Activated T-cell treated with anti-CD3 and anti-CD28 coated beads for 48 hours (primary cell): ENCODE measurements at places on chromosomes 2 and 18.

- no peak for DNase-seq
These were observed 1313.9 kb upstream of the SLC39A10 start for GRCh38 chr2:194343167-194343566.

GRCh38 chr18:79947881-79948610 lies 3.4 kb downstream of the SLC66A2 start:
- no peak for DNase-seq

GRCh38 chr2:39516347-39517101 lies 79.4 kb upstream of the MAP4K3 start:
- DNase-seq, result no peak

GRCh38 chr18:75656035-75656434 lies 228.5 kb upstream of the SMIM21 start:
- no peak for DNase-seq

- no peak for DNase-seq
These were observed 65.6 kb downstream of the CYP26B1 start for GRCh38 chr2:72082021-72082601.

DNA sequence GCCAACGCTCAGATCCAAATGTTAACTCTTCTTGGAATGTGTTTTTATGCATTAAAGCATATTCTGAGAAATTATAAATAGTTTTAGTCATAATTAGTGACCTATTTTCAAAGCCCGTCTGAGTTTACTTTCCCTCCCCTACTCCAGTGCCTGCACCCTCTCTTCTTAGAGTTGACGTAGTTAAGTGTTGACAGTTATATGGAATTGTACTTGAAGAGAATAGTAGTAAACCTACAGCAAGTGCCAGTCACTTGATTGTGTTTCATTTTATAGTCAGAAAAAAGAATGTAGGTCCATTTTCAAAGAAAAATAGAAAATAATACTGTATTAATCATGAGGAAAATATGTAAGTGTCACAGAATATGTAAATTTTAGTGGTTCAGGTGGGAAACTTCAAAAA lies 41.2 kb downstream of the ZCCHC2 start:
- DNase-seq, result no peak

- no peak for DNase-seq
These were observed 872.6 kb downstream of the BCL11A start for GRCh38 chr2:59680863-59681262.

GRCh38 chr2:202016579-202017227 lies 17.0 kb upstream of the FZD7 start:
- no peak for DNase-seq

GRCh38 chr2:179911569-179911968 lies 50.2 kb upstream of the ZNF385B start:
- no peak for DNase-seq

DNA sequence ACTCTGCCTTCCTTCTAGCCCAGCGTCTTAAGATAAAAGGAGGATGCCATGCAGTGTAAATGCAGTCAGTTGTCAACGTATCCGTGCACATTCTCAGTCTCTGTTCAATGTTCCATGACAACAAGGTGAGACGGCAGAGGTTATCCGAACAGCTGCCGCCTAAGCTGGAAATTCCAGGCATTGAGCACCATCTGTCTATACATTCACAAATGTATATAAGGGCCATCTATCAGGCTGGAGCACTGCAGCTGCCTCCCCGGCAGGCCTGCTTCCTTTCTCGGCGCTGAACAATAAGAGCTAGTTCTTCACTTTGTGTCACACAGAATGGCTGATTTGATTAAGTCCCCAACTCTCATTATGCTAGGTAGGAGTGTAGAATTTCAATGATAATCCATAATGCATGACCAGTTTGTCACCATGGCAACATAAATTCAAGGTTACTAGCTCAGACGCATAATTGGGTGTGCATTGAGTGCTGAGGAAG lies 282.2 kb upstream of the SOX11 start:
- DNase-seq, result no peak

- no peak for DNase-seq
These were observed 5.4 kb downstream of the CWC22 start for GRCh38 chr2:180001726-180002125.

DNA sequence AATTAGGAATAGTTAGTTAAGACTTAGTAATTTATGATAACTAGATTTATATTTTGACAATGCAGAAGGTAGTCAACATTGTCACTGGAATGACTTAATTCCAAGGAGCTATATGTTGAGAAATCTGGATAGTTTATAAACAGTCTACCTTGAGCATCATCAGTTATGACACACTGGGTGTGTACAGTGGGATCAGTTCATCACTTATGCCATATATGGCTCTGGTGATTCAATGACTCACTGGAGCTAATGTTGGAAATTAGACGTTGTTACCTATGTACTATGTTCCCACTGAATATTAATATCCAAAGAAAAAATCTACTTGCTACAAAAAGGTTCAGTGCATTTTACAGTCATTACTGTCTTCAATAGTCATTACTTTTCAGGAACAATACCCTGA lies 34.0 kb upstream of the ITPRID2 start:
- no peak for DNase-seq

DNA sequence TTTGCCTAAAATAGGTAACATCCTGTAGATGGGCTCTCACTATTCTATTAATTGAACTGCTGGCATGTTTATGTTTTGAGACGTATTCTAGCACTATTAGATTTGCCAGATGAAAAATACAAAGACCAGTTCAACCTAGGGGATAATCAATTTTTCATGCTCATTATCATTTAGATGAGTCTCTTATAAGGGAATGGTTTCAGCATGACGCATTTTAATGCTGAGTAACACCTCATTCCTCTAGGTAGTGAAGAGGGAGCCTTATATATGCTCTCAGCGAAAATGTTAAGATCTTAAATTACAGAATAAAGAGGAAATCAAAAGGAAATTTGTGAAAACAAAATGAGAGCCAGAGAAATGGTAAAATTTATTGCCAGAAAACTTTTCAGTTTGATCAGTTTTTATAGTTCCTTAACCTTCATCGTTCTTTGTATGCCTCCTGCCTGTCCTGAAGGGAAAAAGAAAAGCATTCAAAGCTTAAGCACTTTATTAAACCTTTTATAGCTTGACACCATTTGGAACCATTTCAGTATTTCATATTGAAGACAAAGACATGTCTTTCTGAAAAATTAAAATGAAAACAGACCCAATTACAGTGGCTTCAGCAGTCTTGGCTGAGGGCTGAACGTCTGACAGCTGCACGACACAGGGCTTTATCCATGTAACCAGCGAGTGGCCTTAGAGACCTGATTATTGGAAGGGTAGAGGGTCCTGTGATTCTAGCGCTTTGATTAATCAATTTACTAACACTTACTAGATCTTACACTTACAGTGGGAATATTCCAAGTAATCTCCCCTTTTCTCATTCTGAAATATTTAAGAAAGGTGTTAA lies 112.8 kb downstream of the ADCYAP1 start:
- DNase-seq, result no peak

DNA sequence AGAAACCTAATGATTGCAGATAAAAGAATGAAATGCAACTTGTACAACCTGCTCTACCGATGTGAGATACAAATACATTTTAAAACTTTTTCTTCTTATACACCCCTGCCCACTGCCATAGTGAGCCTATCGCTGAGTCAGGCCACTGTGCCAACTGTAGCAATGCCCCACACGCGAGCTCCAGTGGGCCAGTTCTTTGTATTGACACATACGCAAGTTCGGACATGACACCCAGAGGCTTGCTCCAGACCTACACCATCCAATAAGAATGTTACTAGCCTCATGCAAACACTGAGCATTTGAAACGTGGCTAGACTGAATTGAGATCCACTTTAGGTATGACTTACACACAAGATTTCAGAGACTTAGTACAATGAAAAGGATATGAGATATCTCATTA lies 340.1 kb downstream of the ARHGAP15 start:
- no peak for DNase-seq

DNA sequence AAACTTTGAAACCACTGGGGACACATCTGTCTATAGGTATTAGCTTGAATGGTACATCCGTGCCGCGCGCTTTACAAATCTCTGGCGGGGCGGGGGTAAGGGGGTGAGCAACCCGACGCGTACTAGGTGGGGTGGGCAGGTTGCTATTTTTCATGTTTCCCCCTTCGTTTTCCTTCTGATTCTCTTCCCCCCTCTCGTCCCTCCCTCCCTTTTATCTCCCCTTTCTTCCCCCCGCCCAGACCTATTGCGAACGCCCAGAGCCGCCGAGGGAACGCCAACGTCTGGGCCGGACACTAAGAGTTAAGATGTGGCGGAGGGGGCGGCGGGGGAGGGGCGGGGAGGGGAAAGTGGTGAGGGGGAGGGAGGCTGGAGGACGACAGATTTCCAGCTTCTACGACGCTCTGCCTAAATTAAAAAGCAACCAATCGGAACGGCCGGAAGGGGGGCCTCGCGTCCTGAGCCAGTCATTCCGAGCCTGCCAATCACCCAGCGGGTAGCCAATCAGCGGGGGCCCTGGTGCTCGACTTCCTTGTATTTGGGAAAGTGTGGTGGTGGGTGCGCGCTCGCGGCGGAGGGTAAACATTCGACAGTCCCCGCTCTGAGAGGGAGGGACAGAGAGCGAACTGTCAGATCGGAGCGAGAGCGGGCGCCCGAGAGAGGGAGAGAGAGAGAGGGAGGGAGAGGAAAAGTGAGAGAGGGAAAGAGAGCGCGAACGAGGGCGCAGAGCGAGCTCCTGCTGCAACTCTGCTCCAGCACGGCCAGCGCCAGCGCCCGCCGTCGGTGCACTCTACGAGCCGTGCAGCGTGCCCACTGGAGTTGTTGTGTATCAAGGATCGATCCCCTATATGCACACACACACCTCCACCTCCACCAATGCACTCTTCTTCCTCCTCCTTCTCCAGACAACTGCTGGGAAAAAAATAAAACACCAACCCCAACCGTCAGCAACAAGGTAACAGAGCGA lies at the start of gene POU3F3:
TSS of gene POU3F3 (plus strand) at position 582 of the 964 bp plus-strand sequence. CDS start 1,396 bp downstream, outside the sequence.
- DNase-seq, result no peak

- no peak for DNase-seq
These were observed 56.4 kb upstream of the SPP2 start for GRCh38 chr2:233994151-233994550.

DNA sequence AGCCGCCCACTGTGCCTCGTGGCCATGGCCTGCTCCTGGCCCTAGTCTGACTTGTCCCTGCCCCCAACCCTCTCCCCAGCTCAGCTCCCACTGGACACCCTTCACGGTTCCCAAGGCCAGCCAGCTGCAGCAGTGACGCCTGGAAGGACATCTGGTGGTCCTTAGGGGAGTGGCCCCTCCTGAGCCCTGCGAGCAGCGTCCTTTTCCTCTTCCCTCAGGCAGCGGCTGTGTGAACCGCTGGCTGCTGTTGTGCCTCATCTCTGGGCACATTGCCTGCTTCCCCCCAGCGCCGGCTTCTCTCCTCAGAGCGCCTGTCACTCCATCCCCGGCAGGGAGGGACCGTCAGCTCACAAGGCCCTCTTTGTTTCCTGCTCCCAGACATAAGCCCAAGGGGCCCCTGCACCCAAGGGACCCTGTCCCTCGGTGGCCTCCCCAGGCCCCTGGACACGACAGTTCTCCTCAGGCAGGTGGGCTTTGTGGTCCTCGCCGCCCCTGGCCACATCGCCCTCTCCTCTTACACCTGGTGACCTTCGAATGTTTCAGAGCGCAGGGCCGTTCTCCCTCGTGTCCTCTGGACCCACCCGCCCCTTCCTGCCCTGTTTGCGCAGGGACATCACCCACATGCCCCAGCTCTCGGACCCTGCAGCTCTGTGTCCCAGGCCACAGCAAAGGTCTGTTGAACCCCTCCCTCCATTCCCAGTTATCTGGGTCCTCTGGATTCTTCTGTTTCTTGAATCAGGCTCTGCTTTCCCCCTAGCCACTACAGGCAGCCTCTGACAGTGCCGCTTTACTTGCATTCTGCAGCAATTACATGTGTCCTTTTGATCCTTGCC lies 35.8 kb downstream of the ANO7 start:
- no peak for DNase-seq

GRCh38 chr2:65319072-65319673 lies 91.5 kb downstream of the ACTR2 start:
- no peak for DNase-seq

- no peak for DNase-seq
These were observed 14.2 kb downstream of the LIMS2 start for GRCh38 chr2:127661072-127661649.

- DNase-seq, result no peak
These were observed 142.6 kb downstream of the MEIS1 start for GRCh38 chr2:66577321-66578053.

DNA sequence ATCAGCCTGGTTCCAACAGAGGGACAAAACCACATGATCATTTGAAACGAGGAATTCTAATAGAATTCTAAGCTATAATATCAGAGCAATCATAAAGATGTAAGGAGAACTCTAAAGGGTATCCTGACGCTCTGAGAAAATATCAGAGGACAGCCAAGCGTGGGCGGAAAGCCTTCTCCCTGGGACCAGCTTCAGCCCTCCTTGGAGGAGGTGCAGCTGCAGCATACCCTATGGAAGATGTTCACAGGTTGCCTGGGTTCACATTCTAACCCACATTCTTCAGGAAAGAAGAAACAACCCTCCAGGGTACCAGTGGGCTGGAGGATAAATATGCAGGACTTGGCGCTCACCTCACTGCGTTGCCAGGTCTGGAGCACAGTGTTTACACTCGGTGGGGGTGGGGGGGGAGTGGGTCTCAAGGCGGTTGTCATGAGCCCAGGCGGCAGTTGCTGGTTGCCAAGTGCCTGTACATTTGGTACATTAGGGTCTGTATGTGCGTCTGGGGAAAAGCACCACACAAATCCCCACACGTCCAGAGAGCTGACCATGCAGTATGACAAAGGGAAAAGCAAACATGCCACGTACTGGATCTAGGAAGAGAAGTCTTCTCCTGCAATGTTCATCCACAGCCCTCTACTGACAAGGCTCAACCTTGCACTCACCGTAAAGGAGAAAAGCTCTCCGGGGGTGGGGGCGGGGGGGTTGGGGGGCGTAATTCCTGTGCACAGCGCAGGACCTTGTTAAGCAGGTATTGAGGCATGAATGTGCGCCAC lies 80.5 kb downstream of the CDH19 start:
- no peak for DNase-seq

GRCh38 chr2:26344581-26345282 lies 1.2 kb upstream of the SELENOI start:
- DNase-seq, result peak; percentile 16

GRCh38 chr2:145254291-145254690 lies 734.4 kb upstream of the ZEB2 start:
- DNase-seq, result no peak

- peak; percentile 35 for DNase-seq
These were observed 10.0 kb downstream of the IL1R2 start for GRCh38 chr2:102001767-102002142.

DNA sequence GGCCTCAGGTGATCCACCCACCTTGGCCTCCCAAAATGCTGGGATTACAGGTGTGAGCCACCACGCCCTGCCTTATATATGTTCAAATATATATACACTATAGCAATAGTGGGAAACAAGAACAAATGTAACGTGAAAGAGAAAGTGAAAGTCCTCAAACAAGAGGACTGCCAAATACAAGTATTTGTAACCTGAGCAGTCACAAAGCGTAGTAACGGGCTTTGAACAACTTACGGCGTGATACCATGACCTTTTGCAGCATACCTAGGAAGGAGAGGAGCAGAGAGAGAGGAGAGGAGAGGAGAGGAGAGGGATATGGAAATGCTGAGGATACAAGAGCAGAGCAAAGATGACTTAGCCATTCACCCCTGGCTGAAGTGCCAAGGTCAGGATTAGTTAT lies 113.8 kb upstream of the RGPD4 start:
- DNase-seq, result no peak
